Stimulated activated CD4-positive, alpha-beta T cell treated with anti-CD3 and anti-CD28 coated beads, Interleukin-2, amount 100 ng/mL, for 24 hours (primary cell): ENCODE measurements at places on chromosomes 4 and X.

GRCh38 chr4:147586032-147586431 lies 31.2 kb upstream of the TMEM184C start:
- no peak for DNase-seq

- no peak for DNase-seq
Measured at GRCh38 chrX:107677501-107677901, 49.2 kb downstream of the PRPS1 start.

GRCh38 chr4:28822163-28822562 lies 1898.0 kb upstream of the PCDH7 start:
- no peak for DNase-seq

GRCh38 chrX:34658326-34658725 lies 1.2 kb upstream of the TMEM47 start:
- no peak for DNase-seq

DNA sequence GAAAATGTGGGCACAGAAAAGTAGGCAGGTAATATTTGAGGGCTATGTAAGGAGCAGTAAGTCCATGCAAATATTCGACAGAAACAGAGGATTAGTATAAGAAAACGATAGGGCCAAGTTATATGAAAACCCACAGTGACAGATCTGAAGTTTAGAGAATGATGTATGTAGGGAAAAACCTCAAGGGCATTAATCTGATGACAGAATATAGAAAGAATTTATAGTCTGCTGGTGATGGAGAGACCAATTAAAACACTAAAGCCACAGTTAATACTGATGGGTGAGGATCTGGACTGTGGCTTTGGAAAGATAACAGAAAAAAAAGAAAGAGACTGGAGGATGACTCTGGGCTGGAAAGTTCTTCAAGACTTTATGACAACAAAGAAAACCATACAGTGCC lies 169.7 kb downstream of the PALLD start:
- no peak for DNase-seq

GRCh38 chrX:11886745-11887144 lies 128.7 kb downstream of the MSL3 start:
- DNase-seq = no peak

GRCh38 chrX:64265265-64265664 lies 34.9 kb upstream of the ASB12 start:
- DNase-seq = no peak

GRCh38 chr4:121353213-121353612 lies 27.6 kb downstream of the QRFPR start:
- DNase-seq = no peak
